ENCODE measurements at places on chromosomes 5 and 9. TPM values are rescaled to one million over a fixed set of nuclear protein-coding genes. Genes with fewer than 3 reads are reported as not detected.

The PRR7 gene
- total RNA-seq = 23.3 TPM

- DNase-seq = no peak
Observed at GRCh38 chr5:16600397-16600796, 16.4 kb downstream of the RETREG1 start.

The LCN12 gene
- total RNA-seq = 11.3 TPM

GRCh38 chr9:135415586-135415985, 64.0 kb upstream of the PPP1R26 start:
- no peak for DNase-seq

- DNase-seq = no peak
Observed at GRCh38 chr5:32559411-32559810, 25.9 kb upstream of the SUB1 start.

The TOPORS gene
- 29.8 TPM for total RNA-seq

The JMY gene
- 27.6 TPM for total RNA-seq

DNA sequence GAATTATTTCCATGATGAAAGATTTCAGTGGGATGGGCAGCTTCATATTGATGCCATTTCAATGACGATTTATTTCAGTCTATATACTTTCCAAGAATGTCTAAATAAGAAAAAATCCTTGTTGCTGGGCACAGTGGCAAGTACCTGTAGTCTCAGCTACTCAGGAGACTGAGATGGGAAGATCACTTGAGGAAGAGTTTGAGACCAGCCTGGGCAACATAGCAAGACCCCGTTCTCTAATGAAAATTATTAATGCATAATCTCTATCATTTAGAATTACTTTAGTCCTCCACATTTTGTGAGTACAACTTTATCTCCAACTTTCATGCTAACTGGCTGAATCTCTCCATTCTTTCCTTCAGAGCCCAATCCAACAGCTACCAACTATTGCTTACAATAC, 52.5 kb downstream of the PTBP3 start:
- no peak for DNase-seq

The PCDHGA5 gene
- 0.20 TPM for total RNA-seq

The SLC1A1 gene
- total RNA-seq = not detected

- no peak for DNase-seq
Observed at GRCh38 chr5:177493795-177494345, 3.5 kb downstream of the PDLIM7 start.

The PLPPR1 gene
- total RNA-seq = not detected

The PROB1 gene
- 1.0 TPM for total RNA-seq

The ASS1 gene
- total RNA-seq = 1.3 TPM

- no peak for DNase-seq
Observed at GRCh38 chr5:2851895-2852294, 100.4 kb upstream of the IRX2 start.
